Osteocyte (in vitro differentiated cells): ENCODE measurements at places on chromosomes 3 and 15.

DNA sequence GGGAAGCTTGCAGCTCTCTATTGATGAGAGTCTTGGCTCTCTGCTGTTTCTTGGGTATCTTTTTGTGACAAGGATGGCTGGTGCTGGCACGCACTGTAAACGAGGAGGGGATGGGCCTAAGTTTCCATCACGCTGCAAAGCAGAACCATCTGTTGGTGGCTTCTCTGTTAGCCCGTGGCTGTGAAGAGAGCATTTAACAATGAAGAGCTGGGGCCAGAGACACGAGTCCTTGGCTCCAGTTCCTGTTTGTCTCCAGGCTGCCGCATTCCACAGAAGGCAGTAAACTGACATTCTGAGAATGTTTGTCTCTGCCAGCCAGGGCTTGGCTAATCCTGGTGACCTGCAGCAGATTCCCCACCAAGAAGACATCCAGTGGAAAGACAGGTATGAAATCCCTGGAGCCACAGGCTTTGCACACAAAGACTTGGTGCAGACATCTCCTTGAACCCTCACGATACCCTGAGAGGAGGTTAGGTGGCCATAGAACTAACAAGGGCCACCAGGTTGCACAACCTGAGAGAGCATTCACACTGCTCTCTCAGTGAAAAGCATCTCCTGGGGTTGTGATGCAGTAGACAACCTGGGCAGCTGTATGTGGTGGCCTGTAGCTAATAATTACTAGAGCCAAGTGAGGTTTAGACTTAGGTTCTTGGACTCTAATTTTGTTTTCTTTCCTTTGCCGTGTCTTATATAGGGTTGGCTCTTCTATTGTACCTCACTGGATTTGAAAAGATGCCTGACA is 130.9 kb downstream of the ASB7 start:
- no peak for DNase-seq

DNA sequence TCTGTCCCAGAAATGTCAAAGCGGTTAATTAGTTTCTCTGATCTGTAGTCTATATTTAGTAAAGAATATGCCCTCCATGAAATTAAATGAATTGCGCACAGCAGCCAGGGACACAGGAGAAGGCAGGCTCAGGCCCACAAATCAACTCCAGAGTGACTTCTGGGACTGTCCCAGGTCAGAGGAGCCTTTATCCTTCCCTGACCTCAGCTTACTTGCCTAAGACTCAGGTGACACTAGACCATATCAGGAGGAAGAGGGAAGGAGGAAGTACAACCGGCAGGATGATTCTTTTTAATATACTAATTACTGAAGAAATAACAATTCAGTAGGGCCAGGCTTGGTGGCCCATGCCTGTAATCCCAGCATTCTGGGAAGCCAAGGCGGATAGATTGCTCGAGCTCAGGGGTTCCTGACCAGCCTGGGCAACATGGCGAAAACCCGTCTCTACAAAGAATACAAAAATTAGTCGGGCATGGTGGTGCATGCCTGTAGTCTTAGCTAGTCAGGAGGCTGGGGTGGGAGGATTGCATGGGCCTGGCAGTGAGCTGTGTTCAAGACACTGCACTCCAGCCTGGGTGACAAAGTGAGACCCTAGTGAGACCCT is 1.8 kb upstream of the GPR15 start:
- DNase-seq: no peak

DNA sequence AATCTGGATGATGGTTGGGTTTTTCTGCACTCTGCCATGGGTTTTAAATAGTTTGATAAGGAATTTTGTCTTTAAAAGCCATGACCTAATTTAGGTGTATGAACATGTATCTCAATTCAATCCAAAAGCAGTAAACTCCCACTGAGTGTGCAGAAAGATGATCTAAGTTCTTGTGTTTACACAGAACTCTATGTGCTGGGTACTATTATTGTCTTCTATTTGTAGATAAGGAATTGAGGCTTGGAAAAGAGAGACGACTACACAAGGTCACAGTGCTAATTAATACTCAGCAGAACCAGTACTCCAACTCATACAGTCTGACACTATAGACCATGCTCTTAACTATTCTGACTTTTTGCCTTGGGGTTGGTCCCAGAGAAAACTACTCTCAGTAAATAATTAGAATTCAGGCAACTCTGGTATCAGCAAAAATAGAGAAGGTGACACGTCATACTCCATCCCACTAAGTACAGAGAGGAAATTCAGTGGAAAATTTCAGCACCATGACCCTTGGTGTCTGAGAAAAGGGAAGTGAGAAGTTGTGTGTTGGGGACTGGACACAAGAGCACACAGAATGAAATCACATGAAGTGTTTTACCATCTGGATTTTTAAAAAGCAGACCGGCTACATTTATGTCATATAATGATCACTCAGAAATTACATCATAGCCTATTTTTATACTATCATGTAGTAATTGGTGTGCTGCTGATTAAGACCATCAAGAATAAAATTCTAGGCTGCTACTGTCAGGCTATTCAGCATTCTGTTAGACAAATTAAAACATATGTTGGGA is 18.3 kb upstream of the MYH15 start:
- no peak for DNase-seq

GRCh38 chr3:133119176-133119575 is 81.0 kb downstream of the TMEM108 start:
- no peak for DNase-seq

DNA sequence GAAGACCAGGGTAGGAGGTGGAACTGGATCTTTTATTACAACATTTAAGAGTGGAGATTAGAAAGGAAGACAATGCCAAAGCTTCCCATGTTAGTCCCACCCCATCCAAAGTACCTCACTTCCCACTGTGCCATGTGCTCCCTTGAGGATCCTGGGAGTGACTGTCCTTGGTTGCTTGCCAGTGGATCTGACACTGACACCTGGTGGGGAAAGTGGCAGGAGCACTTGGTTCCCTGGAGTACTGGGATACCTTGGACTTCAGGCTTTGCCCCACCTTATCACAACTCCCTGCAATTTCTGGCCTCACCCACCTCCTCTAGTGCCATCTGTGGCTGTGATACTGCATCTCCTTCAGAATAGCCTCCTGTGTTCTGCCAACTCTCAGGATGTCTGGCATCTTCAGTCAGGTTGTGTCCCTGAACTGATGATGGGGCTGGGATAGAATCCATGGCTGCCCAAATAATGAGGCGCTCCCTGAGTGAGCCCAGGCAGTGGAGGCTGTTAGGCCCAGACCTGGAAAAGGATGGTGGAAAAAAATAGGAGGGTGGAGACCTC is 1.3 kb downstream of the ELL3 start:
- no peak for DNase-seq

DNA sequence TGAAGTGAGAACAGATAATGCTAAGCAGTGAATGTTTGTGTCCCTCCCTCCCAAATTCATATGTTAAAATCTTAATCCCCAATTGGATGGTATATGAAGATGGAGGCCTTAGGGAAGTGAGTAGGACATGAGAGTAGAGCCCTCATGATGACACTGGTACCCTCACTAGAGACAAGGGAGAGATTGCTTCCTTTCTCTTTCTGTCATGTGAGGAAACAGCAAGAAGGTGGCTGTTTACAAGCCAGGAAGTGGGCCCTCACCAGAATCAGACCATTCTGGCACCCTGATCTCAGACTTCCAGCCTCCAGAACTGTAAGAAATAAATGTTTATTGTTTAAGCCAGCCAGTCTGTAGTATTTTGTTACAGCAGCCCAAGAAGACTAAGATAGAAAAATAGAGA is 209.5 kb downstream of the SATB1 start:
- no peak for DNase-seq

DNA sequence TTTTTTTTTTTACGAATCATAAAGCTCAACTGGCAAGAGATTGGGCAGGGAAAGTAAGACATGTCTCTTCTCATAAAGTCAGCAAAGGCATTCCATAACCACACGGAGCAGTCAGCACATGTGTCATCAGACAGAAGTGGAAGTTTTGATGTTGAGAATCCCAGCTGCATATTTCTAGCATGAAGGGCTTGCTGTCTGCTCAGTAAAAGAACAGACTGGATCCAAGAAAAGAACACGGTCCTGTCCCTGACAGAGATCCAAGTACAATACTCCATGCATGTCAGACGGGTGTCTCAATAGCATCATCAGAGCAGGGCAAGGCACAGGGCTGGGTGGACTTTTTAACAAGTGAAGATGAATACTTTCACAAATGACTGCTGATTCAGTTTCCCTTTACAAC is 38.2 kb downstream of the ABI3BP start:
- no peak for DNase-seq

- no peak for DNase-seq
Measured at GRCh38 chr3:95341314-95341713, 1278.5 kb downstream of the NSUN3 start.

DNA sequence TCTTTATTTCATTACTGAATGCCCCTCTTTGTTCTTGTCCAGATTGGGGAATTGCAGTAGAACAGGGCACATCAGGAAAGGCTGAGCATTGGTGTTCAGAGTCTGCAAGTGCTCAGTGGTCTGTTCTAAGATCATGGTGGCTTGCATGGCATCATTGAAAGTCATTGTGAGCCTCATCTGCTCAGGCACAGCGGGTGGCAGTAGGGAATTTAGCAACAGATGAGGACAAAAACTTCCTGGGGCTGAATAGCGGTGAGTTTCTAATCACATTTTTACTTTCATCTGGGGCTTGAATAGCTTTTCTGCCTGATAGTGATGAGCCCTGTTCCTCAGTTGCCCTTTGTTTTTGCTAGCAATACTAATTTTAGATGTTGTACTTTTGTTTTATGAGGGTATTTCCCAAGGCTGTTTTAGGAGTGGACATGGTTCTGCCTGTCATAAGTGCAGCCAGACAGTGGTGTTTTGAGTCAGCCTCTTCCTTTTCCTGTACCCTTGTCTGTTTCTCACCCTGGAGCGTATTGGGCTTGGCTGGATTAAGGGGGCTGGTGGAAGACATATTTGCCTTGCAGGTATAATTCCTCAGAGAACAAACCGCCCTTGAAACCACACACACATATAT is 127.2 kb upstream of the IL12A start:
- DNase-seq: no peak

DNA sequence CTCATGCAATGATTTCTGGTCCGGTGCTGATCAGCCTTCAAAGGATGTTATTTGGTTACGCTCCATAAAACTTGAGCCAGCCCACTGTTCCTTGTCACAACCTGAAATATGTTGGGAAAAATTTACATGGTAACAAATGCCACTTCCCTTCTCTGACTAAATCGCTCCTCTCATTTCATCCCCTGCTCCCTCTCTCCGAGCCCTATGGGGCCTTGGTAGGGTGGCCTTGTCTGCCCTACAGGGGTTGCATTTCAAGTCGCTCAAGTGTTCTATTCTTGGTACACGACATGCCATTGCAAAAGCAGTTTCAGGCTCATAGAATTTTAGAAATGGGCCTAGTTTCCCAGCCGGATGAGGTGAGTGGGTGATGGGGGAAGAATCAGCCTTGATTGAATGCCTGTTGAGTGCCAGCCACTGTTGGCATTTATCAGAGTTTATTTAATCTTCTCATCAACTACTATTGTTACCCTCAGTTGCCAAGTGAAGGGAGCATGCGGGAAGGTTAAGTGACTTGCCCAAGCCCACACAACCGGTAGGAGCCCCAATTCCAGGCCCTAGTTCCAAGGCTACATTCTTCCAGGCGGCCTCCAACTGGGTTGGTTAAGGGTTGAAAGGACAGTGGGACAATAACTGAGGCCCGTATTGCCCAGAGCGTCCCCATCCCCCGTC is 961 bp upstream of the ABHD2 start:
- DNase-seq: no peak

- no peak for DNase-seq
Measured at GRCh38 chr15:91104111-91104510, 4.1 kb downstream of the SV2B start.

GRCh38 chr3:143671626-143672025 is 176.6 kb downstream of the SLC9A9 start:
- DNase-seq: no peak
